Tibial artery (tissue), 4 donors: ENCODE measurements at places on chromosomes 5 and 9.

- DNase-seq = no peak
Observed at GRCh38 chr9:7479300-7479699, 320.3 kb downstream of the DMAC1 start.

DNA sequence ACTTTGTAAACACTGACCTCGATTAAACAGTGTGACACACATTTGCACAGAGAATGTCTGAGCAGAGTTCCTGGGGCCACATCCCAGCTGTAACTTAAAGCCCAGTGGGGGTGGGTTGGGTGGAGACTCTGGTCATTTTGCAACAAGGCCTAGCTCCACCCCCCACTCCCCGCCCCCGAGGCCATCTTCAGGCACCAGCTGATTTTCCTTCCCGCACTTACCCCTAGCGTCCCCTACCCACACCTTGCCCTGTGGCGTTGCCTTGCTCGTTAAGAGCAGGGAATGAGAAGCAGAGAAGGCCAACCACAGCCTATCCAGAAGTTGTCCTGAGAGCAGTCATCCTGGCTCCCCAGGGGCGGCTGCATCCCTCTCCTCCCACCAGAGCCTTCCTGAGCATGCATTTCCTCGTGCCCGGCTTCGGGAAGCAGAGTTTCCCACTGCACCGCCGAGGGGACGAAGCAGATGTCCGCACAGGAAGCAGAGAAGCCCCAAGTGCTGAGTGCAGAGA is 101.7 kb upstream of the SARDH start:
- no peak for DNase-seq

DNA sequence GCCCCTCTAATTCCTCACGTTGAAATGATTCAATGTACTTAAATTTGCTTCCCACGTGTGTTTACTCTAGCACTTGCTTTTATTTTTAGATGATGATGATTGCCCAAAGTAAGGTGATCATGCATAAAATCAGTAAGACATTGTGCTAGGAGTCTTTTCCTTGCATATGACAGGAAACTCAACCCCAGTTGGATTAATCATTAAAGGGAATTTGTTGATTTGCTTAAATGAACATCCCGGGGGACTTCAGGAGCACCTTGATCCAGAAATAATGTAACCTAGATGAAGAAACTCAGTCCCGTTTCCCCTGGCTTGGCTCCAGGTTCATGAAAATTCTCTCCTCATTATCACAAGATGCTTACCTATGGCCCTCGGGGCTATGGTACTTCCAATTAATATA is 106.1 kb upstream of the STC2 start:
- no peak for DNase-seq

GRCh38 chr5:15499528-15500324 is at the start of gene FBXL7:
Gene FBXL7 (plus strand): TSS chr5:15500180.
- peak; percentile 79 for DNase-seq

DNA sequence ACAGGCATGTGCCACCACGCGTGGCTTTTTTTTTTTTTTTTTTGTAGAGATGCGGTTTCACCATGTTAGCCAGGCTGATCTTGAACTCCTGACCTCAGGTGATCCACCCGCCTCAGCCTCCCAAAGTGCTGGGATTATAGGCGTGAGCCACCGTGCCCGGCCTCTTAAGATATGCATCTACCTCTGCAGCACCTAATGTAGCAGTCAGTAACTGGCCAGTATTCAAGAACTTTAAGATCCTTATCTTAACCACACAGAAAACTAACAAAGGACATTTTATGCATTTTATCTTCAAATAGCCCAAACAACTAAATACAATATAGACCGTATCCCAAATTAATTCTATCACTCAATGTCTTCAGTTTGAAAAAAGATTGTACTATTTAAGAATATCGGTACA is 618.7 kb downstream of the TLE1 start:
- DNase-seq = no peak

GRCh38 chr9:111163716-111164389 is 125.6 kb upstream of the LPAR1 start:
- no peak for DNase-seq

GRCh38 chr5:40770764-40771163 is 15.0 kb upstream of the TTC33 start:
- no peak for DNase-seq

DNA sequence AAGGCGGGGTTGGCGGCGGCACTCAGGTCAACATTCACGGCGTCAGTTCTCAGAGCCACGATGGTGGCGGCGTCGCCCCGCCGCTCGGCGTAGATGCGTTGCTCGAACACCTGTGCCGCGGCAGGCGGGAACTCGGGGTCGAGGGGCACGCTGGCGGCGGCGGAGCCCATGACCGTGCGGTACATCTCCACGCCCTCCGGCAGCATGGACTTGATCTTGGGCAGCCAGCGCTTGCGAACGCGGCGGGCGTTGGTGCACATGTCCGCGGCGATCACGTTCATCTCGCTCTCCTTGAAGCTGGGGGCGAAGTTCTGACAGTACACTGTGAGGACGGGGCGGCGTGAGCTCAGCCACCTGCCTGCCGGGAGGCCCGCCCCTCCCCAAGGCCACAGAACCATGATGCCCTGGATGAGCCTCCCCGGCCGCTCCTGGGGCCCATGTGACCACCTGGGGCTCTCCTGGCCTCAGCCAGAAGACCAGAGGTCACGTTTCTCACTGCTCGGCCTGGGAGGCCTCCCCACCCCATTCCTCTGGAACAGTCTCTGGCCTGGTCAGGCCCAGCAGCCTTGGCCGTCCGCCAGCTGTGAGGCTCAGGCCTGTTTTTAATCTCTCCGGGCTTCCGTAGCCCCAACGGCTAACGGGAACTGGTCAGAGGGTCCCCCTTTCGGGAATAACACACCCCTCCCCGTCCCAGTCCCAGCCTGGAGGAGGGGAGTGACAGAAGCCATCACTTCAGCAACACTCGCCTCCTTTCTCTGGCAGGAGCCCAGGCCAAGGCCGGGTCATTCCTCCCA is 50.7 kb upstream of the UBAC1 start:
- DNase-seq = peak; percentile 74

GRCh38 chr9:107178293-107178692 is 104.8 kb upstream of the RAD23B start:
- DNase-seq = no peak

GRCh38 chr9:101029315-101030085 is 973 bp downstream of the PLPPR1 start:
- DNase-seq = no peak

DNA sequence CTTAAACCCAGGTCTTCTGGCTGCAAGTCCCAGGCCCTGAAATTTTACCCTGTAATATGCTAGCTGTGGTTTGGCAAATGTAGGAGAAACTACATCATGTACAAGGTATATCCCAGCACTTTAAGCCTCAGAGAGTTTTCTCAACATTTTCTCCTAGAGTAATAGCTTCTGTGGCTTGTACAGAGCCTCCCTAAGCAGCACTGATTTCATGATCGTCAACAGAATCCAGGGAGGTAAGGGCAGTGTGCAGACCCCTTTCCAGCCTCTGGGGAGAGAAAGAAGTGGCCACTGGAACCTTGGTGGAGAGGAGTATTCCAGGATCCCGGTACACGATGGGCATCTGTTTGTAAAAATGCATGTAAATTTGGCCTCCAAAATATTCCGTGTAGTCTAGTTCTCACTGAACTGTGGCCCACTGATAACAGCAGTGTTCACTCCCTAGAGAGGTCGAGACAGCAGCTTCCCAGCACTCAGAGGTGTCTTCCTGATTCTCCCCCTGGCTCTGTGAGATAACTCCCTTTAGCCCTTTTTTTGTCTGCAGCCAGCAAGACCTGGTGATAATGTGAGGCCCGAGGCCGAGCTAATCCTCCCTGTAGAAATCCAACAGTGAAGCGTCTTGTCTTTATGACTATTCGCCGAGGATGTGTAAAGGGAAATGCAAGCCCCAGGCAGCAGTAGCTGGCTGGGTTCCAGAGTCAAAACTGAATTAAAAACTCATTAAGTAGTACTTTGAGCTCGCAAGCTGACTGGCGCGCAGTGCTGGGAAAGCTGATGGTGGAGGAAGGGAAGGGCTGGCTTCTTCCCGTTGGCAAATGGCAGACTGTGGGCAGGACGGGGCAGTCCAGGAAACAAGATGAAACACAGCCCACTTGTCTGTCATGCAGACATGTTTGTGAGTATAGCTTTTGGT is 59.0 kb downstream of the MAP1B start:
- peak; percentile 48 for DNase-seq

DNA sequence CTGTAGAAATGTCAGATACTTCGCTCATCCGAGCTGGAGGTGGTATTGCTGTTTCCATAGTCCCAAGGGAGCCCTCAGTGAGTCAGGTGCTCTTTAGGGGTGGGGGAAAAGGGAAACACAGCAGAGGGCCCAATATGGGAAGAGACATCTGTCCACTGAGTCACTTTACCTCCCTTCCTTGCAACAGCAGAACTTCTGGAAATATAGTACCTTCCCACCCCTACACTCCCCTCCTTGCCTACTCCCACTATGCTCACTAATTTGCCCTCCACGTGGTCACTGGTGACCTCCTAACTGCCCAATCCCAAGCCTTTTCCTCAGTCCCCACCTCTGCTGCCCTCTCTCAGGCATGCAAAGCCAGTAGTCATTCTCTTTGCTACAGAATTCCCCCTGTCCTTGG is 1.9 kb downstream of the HK3 start:
- DNase-seq = no peak

GRCh38 chr5:115995351-115995750 is 33.1 kb downstream of the LVRN start:
- no peak for DNase-seq

DNA sequence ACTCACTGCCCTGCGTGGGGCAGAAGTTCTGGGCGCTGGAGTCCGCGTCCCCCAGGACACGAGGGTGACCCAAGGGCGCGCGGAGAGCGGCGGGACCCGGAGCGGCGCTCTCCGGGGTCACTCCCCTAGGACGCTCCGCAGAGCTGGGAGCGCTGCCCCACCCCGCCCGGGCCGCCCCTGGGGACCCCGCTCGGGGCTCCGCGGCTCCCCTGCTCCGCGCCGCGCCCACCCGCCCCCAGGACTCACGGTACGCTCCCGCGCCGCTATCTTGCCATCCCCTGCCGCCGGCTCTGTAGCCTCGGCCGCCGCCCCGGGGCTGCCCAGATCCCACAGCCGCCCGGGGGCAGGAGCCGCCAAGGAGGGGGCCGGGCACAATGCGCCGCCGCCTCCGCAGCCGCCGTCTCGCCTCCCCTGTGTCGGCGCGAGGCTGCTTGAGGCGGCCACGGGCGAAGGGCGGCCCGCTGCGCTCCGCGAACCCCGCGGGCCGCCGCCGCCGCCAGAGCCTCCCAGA is 303 bp downstream of the LIFR start:
- DNase-seq = no peak

DNA sequence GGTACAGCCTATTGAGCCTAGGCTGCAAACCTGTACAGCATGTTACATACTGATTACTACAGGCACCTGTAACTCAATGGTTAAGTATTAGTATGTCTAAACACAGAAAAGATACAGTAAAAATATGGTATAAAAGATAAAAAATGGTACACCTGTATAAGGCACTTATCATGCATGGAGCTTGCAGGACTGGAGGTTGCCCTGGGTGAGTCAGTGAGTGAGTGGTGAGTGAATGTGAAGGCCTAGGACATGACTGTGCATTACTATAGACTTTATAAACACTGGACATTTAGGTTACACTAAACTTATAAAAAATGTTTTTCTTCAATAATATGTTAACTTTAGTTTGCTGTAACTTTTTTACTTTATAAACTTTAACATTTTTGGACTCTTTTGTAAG is 171.3 kb downstream of the SLC28A3 start:
- DNase-seq = no peak

- no peak for DNase-seq
Observed at GRCh38 chr9:79014929-79015699, 556.7 kb upstream of the TLE4 start.

GRCh38 chr9:136587145-136587943 is 41.5 kb upstream of the NOTCH1 start:
- peak; percentile 63 for DNase-seq

DNA sequence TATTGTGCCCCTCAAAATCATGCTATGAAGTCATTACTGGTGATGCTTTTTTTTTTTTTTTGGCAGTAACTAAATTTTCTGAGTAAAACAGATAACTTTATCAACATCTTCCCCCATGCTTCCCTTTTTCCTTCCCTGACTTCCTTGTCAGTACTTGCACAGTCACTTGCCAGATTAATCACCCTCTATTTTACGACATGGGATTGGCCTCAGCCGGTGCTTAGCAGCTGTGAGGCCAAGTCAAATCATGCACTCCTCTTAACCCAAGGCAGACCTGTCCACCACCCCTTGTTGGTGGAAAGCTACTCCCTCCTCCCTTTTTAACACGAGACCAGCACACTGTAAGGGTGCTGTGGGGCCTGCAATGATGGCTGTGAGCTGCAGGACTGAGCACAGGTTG is 118.0 kb upstream of the OTULINL start:
- no peak for DNase-seq

DNA sequence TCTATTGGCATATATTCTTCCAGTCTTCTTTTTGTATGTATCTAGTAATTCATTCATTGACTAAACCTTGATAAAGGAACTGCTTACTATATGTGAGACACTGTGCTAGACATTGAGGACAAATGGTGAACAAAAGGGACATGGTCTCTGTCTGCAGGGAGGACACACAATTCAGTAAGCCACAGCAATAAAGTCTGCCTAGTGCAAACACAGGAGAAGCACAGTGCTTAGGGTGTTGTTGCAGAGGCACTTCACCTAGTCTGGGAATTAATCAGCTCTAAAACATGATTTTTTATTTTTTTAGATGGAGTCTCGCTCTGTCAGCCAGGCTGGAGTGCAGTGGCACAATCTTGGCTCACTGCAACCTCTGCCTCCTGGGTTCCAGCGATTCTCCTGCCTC is 6.4 kb upstream of the CCL28 start:
- no peak for DNase-seq

DNA sequence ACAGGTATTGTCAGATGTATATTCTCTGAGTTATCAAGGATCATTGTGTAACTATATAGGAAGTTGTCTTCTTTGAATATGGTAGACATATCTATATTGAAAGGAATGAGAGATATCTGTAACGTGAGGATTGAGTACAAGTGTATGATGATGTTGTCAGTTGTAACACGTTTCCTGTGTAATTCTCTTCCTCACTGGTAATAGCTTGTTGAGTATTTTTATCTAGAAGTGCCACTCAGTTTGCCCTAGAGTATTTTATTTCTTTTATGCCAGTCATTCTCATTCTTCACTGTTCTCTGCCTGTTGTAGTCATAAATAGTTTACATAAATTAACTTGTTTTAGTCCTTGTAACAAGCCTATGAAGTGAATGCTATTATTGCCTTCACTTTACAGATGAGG is 172.1 kb downstream of the BAAT start:
- DNase-seq = no peak

DNA sequence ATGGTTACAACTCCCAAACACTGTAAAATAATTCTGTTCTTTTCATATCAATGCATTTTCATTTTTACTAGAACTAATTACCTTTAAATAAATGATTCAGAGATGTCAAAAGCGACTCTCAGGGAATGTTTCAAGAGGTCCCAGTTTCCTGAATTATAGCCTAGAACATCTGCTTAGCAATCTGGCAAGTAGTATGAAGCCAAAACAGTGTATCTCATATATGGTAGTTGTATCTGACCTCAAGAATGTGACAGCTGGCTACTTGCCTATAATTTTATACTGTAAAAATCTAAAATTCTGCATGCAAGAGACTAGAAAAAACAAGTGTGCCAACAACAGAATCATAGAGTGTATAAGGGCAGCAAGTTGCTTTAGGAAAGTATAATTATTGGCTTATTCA is 187.7 kb upstream of the POU5F2 start:
- no peak for DNase-seq
